ENCODE measurements at places on chromosomes 2 and 18. TPM values are rescaled to one million over a fixed set of nuclear protein-coding genes. Genes with fewer than 3 reads are reported as not detected.

The TMEM169 gene
- total RNA-seq: 0.83 TPM

The ATAD2B gene
- 9.4 TPM for total RNA-seq

The LRRTM4 gene
- not detected for total RNA-seq

The CTNNA2 gene
- total RNA-seq: not detected

The ERFE gene
- total RNA-seq: 0.56 TPM

The DOK6 gene
- total RNA-seq: 2.7 TPM

The COBLL1 gene
- 1.1 TPM for total RNA-seq

The FEV gene
- total RNA-seq: not detected

The FSHR gene
- total RNA-seq: not detected

The ARHGAP28 gene
- 3.8 TPM for total RNA-seq
